Hematopoietic multipotent progenitor cell treated with erythropoietin and hydrocortisone succinate and interleukin-3 and kit ligand, for 4 days (in vitro differentiated cells): ENCODE measurements at places on chromosomes 3 and 15.

DNA sequence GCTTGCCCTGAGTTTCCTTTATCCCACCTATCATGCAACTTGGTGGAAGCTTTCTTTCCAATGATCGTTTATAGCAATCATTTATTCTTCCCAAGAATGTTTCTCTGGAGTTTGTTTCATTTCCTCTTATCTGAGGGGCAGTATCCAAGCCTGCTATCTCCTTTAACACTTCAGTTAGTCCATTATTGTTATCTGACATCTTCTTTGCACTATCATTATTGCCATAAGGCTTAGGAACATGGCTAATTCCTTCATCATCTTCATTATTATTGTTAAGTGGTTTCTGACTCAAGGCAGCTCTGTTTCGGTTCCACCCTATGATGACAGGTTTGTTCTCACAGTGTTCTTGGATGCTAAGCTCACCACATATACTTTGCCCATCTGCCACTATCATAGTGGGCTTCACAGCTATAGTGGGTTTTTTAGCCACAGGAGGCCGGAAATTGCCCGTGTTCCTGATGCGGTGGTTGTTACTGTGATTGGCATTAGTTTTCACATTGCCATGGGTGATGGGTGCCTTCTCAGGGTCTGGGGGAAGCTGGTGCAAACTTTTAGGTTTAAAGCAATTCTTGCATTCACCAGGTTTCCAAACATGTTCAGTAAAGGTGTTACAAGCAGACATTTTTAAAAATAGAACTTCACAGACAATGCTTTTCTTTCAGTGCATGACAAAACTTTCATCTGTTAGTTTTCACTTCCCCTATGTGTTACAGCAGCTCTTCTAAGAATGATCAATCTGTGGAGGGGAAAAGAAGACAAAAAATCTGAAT, 110.6 kb upstream of the TSPAN3 start:
- no peak for DNase-seq

DNA sequence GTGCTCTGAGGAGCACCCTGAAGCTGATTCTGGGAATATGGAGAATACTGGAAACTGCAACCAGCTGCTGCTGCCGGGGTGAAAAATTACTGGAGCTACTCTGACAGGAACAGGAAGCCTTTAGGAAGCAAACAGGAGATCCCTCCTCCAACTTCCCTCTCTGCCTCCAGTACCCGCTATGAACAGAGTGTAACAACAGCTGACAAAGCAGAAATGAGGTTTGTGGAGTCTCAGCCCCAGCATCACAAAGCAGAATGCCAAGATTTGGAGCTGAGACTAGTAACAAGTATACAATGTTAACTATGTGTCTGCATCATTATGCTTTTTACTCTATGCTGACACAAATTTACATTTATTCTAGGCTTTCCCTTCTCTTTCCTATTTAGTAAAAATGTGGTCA, 22.7 kb upstream of the PIAS1 start:
- peak; percentile 40 for DNase-seq

DNA sequence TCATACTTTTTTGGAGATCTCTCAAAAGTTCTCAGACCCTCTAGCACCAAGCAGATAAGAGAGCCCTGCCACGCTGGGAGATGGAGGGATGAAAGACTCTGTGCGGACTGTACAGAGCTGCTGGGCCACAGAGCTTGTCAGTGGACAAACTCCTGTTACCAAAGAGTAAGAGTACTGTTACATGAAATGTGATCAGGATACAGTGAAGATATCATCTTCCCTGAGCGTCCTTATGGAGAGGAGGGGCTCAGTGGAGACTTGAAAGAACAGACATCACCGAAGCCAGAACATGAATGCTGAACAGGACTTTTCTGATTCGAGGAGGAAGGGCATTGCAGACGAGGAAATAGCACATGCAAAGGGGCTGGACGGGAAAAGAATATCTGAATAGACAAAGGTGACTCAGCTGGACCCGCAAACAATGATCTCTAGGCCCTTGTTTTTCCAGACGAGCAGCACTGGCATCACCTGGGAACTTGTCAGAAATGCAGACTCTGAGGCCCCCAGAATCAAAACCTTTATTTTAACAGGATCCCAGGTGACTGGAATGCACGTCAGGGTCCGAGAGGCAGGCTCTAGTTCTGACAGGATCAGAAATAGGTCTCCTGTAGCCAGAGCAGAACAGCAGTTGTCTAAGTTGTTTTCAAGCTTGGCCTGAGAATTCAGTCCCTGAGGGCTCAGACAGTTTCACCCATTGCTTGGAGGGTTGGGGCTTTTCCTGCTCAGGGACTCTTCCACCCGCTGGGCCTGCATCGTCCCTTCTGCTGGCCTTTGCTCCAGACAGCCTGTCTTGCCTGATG, 277.9 kb downstream of the RPLP1 start:
- DNase-seq, result no peak

DNA sequence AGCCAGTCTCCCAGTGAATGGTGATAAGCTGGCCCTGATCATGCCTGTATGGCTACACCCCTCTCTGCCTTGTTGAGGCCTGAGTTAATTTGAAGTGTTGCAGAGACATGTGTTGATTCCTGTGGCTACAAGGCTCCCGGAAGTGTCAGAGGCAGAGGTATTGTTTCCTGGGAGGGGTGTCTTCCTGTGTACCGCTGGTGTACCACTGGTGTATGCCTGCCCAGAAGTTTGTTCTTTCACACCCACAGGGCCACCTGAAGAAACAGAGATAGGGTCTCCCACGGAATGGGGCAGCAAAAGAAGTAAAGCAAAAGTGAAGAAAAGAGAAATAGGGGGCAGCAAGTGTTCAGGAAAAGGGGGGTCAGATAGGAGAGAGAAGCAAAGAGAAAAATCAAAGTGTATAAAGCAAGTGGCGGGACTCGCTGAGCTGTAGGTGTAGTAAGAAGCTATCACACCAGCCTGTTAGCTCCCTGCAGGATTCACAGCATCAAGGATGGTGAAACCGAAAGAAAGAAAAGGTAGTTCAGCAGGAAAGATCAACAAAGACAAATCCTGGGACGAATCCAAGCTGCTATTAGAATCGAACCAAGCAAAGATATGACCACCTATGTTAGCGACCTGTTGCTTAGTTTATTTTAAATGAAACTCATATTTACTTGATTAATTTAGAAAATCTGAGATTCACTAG, 36.6 kb upstream of the CD47 start:
- DNase-seq, result peak; percentile 74

DNA sequence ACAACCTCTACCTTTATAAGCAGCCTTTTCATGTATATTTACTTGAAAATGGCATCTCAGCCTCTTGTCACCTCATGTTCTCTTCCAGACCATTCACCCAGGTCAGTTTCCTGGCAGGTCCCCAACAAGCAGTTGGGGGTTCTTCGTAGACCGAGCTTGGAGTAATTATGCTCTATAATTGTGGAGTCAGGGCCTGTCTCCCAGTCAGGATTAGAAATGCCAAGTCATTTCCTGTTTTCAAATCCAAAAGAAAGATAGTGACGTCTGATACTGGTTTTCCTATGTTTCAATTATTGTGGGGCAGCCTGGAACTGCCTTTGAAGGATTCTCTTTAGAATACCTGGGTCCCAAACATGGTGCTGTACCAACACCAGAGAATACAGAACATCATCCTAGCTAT, 430.6 kb downstream of the MECOM start:
- DNase-seq, result no peak

- DNase-seq, result no peak
These were observed 413.7 kb downstream of the PDCD6IP start for GRCh38 chr3:34212175-34212574.

DNA sequence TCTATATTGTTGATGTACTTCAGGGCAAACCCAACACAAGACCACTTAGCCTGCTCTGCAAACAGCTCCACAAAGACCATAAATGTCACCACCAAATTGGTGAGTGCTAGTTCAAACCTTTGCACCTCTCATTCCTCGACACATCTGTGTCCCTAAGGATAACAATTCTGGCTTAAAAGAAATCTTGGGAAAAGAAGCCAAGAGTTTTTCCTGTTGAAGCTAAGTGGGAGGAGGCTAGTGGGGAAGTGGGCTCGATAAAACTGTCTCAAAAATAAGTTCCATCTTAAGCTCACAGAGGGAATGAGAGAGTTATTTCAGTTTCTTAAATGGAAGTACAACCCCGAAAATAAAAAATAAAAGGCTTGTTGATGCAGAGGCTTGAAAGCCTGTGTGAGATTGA, 40.4 kb upstream of the PRICKLE2 start:
- no peak for DNase-seq

DNA sequence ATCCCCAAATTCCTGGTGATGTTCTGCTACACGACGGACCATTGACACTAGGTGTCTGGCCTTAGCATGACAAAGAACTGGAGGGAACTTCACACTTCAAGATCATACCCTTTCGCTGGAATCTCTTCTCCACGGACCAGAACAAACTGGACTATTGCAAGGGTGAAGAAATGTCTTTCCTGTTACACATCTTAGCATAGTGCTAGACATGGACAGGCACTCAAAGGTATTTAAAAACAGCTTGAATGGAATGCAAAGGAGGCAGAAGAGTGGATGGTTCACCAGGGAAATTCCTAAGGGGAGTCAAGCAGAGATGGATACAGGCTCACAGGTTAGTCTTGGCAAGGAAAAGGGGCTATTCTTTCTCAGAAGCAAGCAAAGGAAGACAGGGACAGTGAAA, 33.5 kb upstream of the PDZRN3 start:
- DNase-seq, result no peak

DNA sequence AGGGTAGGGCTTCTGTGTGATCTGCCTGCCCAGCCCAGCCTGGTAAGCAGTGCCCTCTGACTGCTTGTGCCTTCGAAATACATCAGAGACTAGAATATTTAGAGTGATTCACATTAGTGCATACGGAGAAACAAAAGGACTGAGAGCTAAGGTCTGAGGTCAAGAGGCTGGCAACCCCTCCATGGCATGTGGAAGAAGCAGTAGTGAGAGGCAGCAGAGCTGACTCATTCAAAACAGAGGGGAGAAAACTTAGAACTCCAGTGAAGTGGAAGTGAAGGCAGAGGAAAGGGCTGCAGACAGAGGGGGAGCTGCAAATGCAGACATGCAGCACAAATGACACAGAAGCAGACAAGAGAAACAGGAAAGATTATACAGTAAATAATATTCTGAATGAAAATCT, 61.6 kb downstream of the ULK4 start:
- no peak for DNase-seq

DNA sequence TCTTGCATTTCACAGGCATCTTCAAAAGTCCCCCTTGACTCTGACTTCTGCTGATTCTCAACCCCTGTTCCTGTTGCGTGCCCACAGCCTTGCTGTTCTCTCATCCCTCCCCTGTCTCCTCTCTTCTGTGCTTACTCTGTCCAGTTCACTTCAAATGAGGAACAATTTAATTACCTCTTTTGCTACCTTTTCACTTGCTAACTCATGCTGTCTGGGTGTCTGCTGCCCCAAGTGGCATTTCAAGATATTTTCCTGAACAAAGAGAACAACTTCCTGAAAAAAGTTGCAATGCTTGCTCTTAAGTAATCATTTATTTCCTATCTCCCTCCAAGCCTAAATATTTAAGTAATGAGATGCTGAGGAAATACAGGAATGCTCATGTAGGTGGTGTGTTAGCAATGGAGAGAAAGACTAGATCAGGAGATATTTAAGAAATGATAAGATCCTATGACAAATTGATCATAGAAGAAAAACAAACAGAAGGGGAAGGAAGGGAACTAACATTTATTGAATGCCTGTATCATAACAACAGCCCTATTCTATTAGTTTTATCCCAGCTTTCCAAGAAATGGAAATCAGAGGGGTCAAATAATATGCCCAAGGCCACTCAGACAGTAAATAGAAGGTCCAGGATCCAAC, 42.2 kb downstream of the SV2B start:
- DNase-seq, result peak; percentile 76

DNA sequence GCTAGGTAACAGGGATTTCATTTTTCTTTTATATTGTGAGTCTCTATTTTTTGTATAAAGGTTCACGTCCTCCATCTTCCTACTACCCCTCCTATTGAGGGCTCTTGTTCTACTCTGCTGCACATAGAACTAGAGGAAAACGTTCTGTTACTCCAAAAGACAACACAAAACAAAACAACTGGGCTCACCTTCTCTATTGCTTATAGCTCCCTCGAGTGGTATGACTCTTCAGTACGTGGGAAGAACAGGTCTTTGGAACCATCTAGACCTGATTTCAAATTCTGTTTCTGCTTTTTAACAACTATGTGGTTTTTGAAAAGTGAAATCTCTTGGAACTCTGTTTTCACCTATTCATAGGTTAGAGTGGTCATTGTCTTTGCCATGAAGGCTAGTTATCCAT, 515.3 kb downstream of the SOX2 start:
- DNase-seq, result no peak

DNA sequence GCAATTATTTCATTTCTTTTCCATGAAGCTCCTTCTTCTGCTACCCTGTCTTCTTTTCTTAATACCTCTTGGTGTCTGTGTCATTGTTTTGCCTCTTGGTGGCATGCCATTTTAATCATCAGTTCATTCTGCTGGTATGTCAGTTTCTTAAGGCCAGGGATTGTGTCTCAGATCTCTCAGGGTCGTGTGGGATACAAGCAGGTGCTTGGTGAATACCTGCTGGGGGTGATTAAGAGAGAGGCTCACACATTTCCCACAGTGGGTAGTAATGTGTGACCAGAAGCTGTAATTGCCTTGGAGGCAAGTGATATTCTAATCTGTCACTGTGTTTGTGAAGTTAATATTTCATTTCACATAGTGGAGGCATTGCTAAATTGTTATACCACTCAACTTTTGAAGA, 361.4 kb upstream of the TRIM42 start:
- no peak for DNase-seq

- DNase-seq, result peak; percentile 79
These were observed 7.3 kb downstream of the RFT1 start for GRCh38 chr3:53122933-53123305.

- DNase-seq, result no peak
These were observed 42.2 kb upstream of the TJP1 start for GRCh38 chr15:29864501-29864900.

DNA sequence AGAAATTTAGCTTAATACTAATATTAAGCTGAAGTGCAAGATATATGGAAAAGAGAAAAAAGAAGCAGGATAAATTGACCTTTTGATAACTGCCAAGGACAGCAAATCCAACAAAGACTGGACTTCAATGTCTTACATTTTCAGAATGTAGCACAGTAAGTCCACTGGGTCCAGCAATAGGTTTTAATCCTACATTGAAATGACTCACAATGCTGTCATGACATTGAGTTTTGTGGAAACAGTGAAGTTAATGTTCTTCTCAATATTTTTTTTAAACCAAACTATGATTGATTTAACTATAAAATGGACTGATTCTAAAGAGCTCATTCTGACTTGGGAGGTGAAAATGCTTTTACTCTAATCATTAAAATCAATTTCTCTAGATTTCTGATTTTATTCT, 166.6 kb upstream of the ZNF717 start:
- no peak for DNase-seq

GRCh38 chr15:86611417-86612040, 531.9 kb downstream of the AGBL1 start:
- DNase-seq, result no peak
